Amniotic epithelial cell (primary cell): ENCODE measurements at places on chromosomes 3 and 15.
A peak's percentile ranks its signal among the peaks of the same experiment; 100 is the strongest.

DNA sequence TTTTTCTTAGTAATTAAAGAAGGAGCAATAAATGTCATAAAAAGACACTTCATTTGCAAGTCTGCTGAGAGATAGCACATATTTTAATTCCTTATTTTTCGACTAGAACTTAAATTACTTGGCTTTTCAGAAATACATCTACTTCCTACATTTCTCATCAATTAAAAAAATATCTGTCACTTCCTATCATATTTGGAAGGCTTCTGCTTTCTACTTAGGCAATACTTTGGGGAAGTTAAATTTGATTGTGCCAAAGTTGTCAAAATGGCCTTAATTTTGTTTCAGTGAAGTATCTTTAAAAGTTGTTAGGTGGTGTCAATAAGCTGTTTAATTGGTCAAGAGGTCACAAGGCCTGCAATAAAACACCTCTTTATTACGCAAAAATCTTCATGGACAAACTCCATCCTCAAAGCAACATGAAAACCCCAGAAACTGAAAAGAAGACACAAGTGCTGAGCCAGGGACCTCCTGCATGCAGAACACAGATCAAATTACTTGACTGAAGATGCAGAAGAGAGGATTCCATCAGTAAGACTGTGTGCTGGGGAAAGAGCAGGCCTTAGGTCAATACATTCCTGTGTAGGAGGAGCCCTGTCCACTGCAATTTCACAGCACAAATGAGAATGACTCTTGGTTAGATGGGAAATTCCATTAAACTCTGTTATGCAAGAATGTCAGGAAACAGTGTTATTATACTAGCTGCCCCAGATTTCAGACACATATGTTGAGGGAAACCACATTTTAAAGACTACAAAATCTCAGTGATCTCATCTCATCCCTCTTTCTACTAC, 48.0 kb upstream of the FSTL1 start:
- peak; percentile 98 for DNase-seq

- DNase-seq: no peak
Measured at GRCh38 chr3:177610686-177611633, 413.7 kb upstream of the TBL1XR1 start.

DNA sequence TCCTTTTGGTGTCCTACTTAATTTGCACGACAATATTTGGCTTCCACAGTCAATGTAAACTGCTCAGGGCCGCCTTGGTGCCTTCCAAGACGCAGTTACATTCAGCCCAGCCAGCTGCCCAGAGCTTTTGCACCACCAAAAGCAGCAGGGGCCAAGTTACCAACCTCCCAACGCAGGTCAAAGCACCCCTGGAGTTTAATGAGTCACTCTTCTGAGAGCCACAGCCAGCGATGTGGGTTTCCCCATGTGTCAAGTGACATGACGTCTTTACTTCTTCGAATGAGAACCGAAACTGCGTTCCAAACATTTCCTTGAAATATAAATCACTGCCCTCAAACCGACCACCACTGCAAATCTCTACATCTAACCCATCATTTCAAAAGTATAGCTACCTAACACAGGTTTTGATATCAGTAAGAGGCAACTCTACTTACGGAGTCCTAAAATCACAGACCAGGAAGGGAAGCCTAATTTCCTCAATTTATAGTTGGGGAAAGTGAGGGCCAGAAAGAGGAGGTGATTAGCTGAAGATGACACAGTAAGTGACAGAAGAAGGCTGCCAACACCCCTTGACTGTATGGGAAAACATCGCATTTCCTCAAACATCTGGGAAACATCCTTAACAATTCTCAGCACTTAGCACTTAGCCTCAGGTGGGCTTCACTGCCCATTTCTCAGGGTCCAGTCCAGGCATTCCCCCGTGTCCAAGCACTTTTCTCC, 24.5 kb downstream of the MB21D2 start:
- peak; percentile 77 for DNase-seq

- no peak for DNase-seq
Measured at GRCh38 chr3:106212665-106213222, 343.9 kb upstream of the CBLB start.

GRCh38 chr15:93159930-93160329, 70.9 kb upstream of the RGMA start:
- no peak for DNase-seq

- DNase-seq: no peak
Measured at GRCh38 chr15:69132977-69133861, 27.2 kb upstream of the GLCE start.

GRCh38 chr15:34721802-34722438, 32.9 kb downstream of the GJD2 start:
- DNase-seq: no peak

GRCh38 chr3:39501968-39502837, 34.7 kb downstream of the MOBP start:
- DNase-seq: no peak
